ENCODE measurements at places on chromosomes 5 and 9.

DNA sequence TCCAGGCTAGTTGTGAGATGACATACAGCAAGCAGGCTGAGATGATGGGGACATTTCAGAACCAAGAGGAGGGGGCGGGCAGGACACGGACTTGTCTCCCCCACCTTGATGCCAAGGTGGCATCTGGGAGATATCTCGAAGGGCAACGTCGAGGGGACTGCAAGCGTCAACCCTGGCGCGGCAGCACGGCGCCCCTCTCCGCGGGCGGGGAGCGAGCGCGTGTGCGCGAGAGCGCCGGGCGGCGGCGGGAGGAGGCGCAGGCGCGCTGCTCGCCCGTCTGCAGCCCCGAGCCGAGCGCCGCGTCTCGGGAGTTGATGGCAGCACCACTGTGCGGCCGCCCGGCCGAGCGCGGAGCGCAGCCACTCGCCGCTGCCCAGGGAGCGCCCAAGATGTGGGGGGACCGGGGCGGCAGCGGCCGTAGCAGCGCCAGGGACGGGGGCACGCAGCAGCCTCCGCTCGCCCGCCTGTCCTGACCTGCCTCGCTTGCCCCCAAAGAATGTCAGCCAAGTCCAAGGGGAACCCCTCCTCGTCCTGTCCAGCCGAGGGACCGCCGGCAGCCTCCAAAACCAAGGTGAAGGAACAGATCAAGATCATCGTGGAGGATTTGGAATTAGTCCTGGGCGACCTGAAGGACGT is at the start of gene PRR16:
PRR16 (plus strand) TSS at position 310 of the 636 bp plus-strand sequence.
- H3K4me3 ChIP-seq = peak within 1 kb of the TSS; percentile 79
- no peaks in the 10 kb centered on the region for H3K27me3 ChIP-seq
- peak within 1 kb of the TSS; percentile 83 for H3K27ac ChIP-seq
- no peak for DNase-seq

GRCh38 chr5:110383231-110383630 is 343.2 kb downstream of the TMEM232 start:
- no peaks in the 10 kb centered on the region for H3K36me3 ChIP-seq
- no peaks in the 10 kb centered on the region for H3K27me3 ChIP-seq
- DNase-seq = no peak
- no peak overlapping the region for H3K4me3 ChIP-seq

GRCh38 chr5:82004511-82004910 is 32.7 kb downstream of the ATG10 start:
- H3K36me3 ChIP-seq = no peaks in the 10 kb centered on the region
- no peaks in the 10 kb centered on the region for H3K4me1 ChIP-seq
- DNase-seq = no peak
- no peaks in the 10 kb centered on the region for H3K27me3 ChIP-seq

GRCh38 chr5:982377-983237 is 26.0 kb upstream of the NKD2 start:
- H3K27ac ChIP-seq = no peak overlapping the region
- DNase-seq = peak; percentile 62
- no peaks in the 10 kb centered on the region for H3K27me3 ChIP-seq

DNA sequence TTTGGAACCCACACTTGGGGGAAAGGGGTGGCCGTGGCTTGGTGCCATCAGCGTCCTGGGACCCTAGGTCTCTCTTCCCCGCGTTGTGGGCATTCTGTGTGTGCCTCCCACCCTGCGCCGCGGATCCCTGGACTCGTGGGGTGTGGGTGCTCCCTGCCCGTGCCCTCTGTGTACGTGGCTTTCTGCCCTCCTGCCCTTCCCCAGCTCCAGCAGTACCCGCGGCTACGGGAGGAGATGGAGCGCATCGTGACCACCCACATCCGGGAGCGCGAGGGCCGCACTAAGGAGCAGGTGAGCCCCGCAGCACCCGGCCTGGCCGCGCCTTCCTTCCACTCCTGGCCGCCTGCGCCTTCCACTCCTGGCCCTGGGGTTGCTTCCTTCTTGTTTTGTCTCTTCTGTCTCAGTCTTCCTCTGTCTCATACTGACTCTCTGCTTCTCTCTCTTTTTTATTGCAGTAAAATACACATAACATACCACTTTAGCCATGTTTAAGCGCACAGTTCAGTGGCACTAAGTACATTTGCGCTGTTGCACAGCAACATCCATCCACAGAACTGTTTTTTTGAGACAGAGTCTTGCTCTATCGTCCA is 30.7 kb downstream of the DNM1 start:
- H3K36me3 ChIP-seq = no peaks in the 10 kb centered on the region
- H3K27me3 ChIP-seq = no peaks in the 10 kb centered on the region
- H3K27ac ChIP-seq = peak overlapping the region; percentile 71
- H3K4me3 ChIP-seq = no peak overlapping the region

DNA sequence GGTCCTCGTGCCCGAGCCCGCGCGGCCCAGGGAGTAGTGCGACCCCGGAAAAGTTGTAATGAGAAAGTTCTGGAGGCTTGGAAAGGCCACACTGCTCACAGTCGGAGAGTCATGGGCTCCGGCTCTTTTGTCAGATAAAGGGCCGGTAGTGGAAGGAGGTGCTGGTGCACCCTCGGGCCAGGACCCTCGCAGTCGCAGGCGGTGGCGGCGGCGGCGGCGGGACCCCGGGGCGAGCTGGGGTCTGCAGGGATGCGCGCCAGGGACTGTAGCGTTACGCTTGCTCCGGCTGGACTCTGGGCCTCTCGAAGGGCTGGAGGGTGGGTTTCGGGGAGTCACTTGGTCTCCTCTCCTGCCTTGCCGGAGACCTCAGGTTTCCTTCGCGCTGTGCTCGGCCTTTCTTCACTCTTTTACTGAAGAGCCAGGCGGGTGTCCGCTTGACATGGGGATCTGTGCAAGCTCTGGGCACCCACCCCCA is 1.5 kb downstream of the RORB start:
- no peaks in the 10 kb centered on the region for H3K36me3 ChIP-seq
- peaks cover 31% of the 10 kb centered on the region for H3K4me1 ChIP-seq
- peak overlapping the region; percentile 68 for H3K27ac ChIP-seq
- DNase-seq = no peak

DNA sequence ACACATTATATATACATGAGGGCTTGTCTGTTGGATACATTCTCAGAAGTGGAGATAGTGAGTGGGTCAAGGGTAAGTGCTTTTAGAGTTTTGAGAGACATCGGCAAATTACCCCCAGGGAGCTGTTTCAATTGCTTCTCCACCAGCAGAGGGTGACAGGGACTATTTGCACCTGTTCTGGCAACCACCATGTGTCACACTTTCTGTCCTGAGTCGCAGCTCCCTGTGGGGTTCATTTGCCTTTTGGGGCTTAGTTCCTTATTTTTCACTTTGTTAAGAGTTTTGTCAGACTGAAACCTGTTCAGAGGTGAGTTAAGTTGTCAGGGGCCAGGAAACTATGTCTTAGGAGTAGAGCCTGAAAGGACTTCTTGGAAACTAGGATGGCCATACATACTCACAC is 20.1 kb upstream of the SLC36A1 start:
- H3K27me3 ChIP-seq = no peaks in the 10 kb centered on the region
- H3K36me3 ChIP-seq = no peaks in the 10 kb centered on the region
- H3K4me3 ChIP-seq = no peak overlapping the region

- DNase-seq = no peak
- no peaks in the 10 kb centered on the region for H3K27me3 ChIP-seq
- H3K4me1 ChIP-seq = no peaks in the 10 kb centered on the region
- H3K27ac ChIP-seq = no peak overlapping the region
- no peak overlapping the region for H3K4me3 ChIP-seq
Observed at GRCh38 chr9:119160551-119160950, 208.7 kb downstream of the BRINP1 start.

DNA sequence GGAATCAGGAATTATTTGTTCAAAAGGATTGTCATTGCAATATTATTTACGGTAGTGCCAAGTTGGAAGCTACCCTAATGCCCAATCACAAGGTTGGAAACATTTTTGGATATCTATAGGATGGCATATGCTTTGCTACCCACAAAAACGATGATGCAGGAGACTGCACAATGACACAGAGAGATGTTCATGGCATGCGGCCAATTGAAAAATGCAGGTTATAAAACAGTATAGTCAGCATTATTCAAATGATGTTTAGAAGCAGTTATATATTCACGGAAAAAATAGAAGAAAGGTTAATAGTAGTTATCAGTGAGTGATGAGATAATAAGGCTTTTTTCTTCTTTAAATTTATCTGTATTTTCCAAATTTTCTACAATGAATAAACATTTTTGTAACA is 5.9 kb upstream of the ACSL6 start:
- H3K4me1 ChIP-seq = peaks cover 1% of the 10 kb centered on the region
- no peak overlapping the region for H3K4me3 ChIP-seq
- no peaks in the 10 kb centered on the region for H3K27me3 ChIP-seq
- no peaks in the 10 kb centered on the region for H3K36me3 ChIP-seq

DNA sequence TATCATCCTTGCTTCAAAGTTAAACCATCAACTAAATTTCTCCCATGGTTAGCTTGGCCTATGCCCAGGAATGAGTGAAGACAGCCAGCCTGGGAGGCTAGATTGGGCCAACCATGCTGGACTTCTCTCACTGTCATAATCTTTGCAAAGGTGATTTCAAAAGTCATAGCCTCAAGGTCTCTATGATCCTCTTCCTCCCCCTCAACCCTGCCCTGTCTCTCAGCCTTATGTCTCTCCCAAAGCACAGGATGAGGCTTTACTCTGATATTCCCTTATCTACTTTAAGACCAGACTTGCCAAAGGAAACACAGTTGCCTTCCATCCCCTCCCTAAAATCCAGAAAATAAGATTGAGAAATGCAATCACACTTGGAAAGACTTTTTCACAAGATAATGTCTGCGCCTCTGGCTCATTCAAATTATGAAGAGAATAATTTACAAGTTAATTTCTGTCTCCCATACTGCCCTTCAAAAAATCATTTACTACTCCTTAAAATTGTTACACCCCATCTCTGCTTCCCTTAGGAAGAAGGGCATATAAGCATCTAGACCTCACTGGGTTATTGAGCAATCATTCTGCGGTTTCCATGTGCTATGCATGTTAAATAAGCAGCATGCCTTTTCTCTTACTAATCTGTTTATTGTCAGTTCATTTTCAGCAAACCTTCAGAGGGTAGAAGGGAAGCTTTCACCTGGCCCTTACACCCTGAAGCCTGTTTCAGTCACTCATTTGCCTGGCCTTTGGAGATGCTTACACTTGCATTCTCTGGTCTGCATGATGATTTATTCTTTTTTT is 113.8 kb upstream of the ANKRD55 start:
- no peak for DNase-seq
- H3K4me1 ChIP-seq = peaks cover 12% of the 10 kb centered on the region
- no peak overlapping the region for H3K4me3 ChIP-seq
- no peaks in the 10 kb centered on the region for H3K27me3 ChIP-seq
- H3K36me3 ChIP-seq = no peaks in the 10 kb centered on the region

GRCh38 chr5:1026700-1027621 is 18.4 kb downstream of the NKD2 start:
- H3K36me3 ChIP-seq = no peaks in the 10 kb centered on the region
- no peaks in the 10 kb centered on the region for H3K27me3 ChIP-seq
- H3K4me3 ChIP-seq = no peak overlapping the region
- no peak overlapping the region for H3K27ac ChIP-seq
- H3K4me1 ChIP-seq = no peaks in the 10 kb centered on the region

GRCh38 chr5:111680737-111681413 is 76.1 kb downstream of the NREP start:
- no peak for DNase-seq
- no peaks in the 10 kb centered on the region for H3K36me3 ChIP-seq
- peak overlapping the region; percentile 64 for H3K27ac ChIP-seq
- peak overlapping the region; percentile 3 for H3K4me3 ChIP-seq

GRCh38 chr5:161847941-161848391 is at the start of gene GABRA1:
Gene GABRA1, plus strand, starts transcription at chr5:161848120. Its CDS starts 2,691 bp downstream, at chr5:161850811.
- no peaks in the 10 kb centered on the region for H3K36me3 ChIP-seq
- H3K27me3 ChIP-seq = no peaks in the 10 kb centered on the region
- no peak within 1 kb of the TSS for H3K4me3 ChIP-seq
- no peak for DNase-seq
- no peak within 1 kb of the TSS for H3K27ac ChIP-seq
- no peaks in the 10 kb centered on the region for H3K4me1 ChIP-seq

DNA sequence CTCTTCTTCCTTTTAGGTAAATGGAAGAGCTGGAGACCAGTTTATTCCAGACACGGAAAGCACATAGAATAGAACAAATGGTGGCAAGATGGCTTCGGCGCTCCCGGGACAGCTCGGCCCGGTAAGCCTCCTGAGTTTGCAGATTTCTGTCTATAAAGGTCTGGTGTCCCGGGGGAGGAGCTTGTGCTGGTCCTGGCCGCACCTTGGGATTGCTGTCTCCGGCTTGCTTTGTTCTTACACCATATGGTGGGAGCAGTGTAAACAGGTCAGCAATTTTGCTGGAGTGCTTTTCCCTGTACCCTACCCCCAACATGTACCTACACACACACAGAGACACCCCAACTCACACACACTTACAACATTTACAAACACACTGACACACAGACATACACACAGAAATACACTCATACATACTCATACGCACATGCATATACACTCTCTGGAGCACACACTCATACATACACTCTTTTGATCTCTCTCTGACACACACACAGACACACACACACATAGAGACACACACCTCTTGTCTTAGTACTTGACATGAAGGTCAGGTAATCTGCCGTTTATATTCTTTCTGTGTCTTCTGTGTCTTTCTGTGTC is 42.0 kb downstream of the FRMPD1 start:
- H3K4me1 ChIP-seq = no peaks in the 10 kb centered on the region
- no peaks in the 10 kb centered on the region for H3K27me3 ChIP-seq
- H3K4me3 ChIP-seq = no peak overlapping the region
- H3K27ac ChIP-seq = no peak overlapping the region
- H3K36me3 ChIP-seq = no peaks in the 10 kb centered on the region

DNA sequence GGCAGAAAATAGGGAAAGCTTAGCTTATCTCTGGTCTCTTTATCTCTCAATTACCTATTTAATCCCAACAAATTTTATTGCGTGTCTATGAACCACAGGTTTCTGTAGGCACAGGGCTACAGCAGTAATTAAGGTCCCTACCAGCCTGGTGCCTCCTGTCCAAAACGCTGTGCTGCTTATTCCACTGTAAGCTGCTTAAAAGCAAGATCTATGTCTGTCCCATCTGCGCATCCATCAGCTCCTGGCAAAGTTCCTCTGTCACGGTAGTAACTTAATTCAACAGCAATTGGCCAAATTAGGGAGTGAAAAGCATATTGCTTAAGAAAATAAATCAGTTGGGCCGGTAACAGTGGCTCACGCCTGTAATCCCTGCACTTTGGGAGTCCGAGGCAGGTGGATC is 235.8 kb upstream of the VLDLR start:
- no peaks in the 10 kb centered on the region for H3K27me3 ChIP-seq
- no peak overlapping the region for H3K4me3 ChIP-seq
- H3K36me3 ChIP-seq = no peaks in the 10 kb centered on the region
- H3K4me1 ChIP-seq = no peaks in the 10 kb centered on the region

GRCh38 chr9:93680443-93681268 is 104.3 kb downstream of the PHF2 start:
- no peaks in the 10 kb centered on the region for H3K4me1 ChIP-seq
- DNase-seq = no peak
- no peaks in the 10 kb centered on the region for H3K36me3 ChIP-seq
- H3K27ac ChIP-seq = no peak overlapping the region

DNA sequence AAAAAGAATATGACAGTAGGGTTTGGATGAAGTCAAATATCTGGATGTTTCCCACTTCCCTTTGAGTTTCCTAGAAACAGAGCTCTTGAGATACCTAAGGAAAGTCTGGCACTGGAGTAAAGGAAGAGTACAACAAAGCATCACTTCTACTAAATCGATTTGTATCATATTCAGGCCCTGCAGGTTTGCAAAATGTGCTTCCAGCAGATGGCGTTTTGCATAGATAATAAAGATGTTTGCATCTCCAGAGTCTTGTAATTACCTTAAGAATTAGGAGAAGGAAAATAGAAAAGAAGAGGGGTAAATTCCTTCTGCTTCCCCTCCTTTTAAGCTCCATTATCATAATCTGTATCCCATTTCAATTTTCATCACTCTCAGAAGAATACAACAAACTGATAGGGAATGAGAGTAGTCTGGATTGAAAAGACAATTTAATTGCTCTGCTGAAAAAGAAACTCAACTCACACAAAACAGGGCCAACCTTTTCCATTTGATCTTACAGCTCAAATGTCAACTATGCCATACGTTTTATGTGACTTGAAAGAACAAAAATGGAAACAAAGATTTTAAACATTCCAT is 380.4 kb downstream of the PTPRD start:
- H3K27me3 ChIP-seq = no peaks in the 10 kb centered on the region
- no peaks in the 10 kb centered on the region for H3K4me1 ChIP-seq

Data from vagina (tissue), 2 donors.